ENCODE measurements at places on chromosomes 5 and 9.

DNA sequence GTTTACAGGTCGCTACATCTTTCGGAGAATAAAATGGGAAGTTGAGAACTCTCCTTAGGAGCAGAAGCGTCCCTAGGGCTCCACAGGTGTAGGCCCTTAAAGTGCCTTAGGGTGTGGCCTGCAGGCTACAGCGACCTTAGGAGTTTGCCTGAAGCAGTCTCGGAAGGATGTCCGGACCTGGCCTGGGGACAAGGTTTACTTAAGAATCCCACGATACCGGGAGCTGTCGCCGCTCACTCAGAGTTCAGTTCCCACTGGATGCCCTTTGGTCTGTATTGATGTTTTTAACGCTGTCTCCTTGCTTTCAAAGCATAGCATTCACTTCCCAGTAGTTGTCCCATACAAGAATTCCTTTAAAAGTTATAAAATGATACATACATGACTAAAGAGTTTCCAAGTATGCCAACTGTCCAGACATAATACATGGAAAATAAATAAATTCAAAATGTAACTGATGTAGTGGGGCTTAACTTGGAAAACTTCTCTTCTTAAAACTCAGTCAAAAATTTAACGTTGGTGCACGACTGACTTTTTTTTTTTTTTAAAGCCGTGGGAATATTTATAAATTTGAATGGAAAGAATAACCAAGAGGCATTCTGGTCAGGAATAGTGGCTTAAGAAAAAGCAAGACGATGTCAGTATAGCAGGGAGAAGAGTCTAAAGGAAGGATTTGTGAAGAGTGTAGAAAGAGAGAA lies 848 bp downstream of the RAD50 start:
- no peak for DNase-seq

DNA sequence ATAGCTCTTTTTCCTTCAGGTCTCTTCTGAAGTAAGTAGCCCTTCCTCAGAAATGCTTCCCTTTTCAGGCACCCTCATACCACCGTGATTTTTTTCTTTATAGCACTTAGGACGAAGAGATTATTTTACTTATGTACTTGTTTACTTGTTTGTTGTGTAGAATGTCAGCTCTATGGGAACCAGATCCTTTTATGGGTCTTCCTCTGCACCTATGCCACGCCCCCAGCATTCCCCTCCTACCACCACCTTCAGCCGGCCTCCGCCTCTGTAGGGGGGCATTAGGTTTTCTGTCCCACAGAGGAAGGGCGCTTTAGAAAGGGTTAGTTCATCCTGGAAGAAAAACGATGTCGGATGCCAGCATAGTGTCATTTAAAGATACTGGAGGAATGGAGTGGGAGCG lies 1.8 kb downstream of the CDKN2B-AS1 start:
- DNase-seq: no peak

GRCh38 chr9:108443741-108444140 lies 412.0 kb downstream of the ACTL7B start:
- DNase-seq: no peak

DNA sequence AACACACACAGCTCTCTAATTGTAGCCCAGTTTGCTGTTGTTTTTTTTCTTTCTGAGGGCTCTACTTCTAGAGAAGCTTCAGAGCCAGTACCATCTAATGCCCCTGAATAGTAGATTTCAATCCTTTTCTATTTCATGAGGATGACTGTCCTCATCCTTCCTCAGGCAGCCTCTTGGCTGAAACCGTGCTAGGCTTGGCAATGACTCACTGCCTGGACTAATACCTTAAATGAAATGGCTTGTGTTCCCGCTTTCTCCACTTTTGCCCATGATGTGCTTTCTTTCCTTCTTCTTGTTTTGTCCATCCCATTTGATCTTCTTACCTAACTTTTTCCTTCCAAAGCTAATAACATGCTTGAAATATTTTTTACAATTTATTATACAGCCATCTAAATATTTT lies 80.1 kb downstream of the ITGA1 start:
- no peak for DNase-seq

- DNase-seq: no peak
Observed at GRCh38 chr5:53426878-53427277, 53.6 kb upstream of the FST start.

- no peak for DNase-seq
Observed at GRCh38 chr5:149221731-149222342, 49.8 kb upstream of the AFAP1L1 start.

- DNase-seq: peak; percentile 60
Observed at GRCh38 chr5:132238169-132238744, 10.6 kb upstream of the P4HA2 start.

DNA sequence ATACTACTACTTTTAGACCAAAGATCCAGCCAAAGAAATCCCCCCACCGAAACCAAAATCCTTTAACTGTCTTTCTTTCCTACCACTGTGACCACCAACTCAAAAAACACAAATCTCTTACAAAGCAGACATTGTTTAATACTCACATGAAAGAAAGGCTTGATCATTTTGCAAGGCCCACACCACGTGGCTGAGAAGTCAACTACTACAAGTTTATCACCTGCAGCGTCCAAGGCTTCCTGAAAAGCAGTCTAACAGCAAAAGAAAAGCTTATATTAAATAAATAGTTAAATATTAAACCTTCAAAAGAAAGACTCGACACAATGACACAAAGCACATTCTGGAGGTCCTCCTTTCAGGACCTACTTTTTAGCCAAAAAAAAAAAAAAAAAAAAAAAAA lies 5.1 kb downstream of the TXN start:
- DNase-seq: no peak

GRCh38 chr5:51618234-51618633 lies 235.0 kb downstream of the ISL1 start:
- no peak for DNase-seq

- no peak for DNase-seq
Observed at GRCh38 chr5:149314571-149315111, 30.7 kb upstream of the GRPEL2 start.

GRCh38 chr9:18988003-18988402 lies 45.0 kb downstream of the SAXO1 start:
- DNase-seq: no peak

DNA sequence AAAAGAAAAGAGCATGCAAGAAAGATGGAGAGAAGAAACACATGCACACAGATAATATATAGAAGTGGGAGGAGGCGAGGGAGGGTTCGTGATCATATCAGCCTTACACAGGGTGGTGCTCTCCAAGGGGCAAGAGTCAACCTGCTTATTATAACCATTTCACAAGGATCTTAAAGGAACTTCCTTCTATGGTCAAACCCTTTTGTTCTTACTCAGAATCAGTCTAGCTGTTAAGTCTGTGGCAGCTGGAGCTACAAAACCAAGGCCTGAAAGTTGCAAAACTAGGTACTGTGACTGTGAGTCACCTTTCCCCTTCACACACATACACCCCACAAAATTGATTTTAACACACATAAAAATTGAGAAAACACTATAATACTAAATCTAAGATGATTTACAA lies 18.5 kb upstream of the ERMP1 start:
- DNase-seq: no peak

- no peak for DNase-seq
Observed at GRCh38 chr9:95090023-95090791, 227.3 kb downstream of the FANCC start.

- DNase-seq: no peak
Observed at GRCh38 chr5:82221020-82221419, 57.1 kb downstream of the RPS23 start.

- DNase-seq: no peak
Observed at GRCh38 chr5:124783794-124784193, 37.4 kb upstream of the ZNF608 start.

DNA sequence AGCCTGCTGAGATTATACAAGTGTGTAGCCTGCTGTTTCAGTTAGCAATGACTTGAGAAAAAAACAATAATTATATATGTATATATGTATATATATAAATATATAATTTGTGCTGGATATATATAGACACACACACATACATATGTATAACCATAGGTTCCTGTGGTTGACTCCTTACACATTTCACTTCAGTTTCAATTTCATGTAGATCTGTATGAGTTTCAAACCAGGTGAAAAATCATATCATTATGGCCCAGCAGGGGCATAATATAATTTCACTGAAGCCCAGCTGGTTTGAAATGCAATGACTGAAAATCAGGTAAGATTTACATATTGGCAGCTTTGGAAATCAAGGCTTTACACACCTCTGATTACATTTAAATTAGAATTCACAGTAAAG lies 690.4 kb upstream of the CDH18 start:
- DNase-seq: no peak

DNA sequence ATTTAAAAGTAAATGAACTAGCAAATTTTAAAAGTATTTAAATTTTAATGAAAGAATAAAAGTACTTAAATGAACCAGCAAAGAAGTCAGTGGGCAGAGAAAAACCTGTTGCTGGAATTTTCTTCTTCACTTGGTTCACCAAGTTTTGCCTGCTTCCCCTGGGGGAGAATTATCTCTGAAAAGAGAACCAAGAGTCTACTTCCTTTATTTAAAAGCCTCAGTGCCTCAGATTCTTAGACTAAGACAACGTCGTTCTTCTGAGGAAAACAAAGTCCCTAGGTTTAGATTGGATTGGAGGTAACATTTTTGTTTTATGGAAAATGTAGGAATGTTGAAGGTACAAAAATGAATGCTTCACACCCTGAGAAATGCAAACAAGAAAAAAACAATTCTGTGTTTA lies 7.4 kb upstream of the KLF4 start:
- no peak for DNase-seq

GRCh38 chr9:136569526-136570148 lies 23.8 kb upstream of the NOTCH1 start:
- no peak for DNase-seq

- no peak for DNase-seq
Observed at GRCh38 chr5:93874080-93874479, 132.7 kb upstream of the POU5F2 start.

GRCh38 chr5:158013939-158014338 lies 155.0 kb upstream of the CLINT1 start:
- DNase-seq: no peak

GRCh38 chr5:93953442-93953841 lies 212.0 kb upstream of the POU5F2 start:
- DNase-seq: no peak

DNA sequence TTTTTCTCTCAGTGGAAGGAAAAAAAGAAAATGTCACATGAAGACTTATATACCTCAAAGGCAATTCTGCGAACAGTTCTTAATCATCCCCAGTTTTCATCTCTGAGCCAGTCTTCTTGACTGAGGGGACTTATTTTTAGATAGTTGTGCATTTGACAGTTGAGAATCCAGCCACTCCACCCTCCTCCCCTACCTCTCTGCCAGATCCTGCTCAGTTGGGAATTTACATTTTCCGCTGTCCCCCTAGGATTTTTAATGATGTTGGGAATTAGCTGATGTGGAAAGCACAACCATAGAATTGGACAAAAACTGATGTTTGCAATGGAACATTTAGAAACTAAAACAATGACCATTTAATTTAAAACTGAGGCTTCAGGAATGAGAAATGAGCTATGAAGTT lies 194.3 kb upstream of the PIK3R1 start:
- no peak for DNase-seq

- no peak for DNase-seq
Observed at GRCh38 chr9:122040561-122041242, 52.4 kb downstream of the TTLL11 start.

DNA sequence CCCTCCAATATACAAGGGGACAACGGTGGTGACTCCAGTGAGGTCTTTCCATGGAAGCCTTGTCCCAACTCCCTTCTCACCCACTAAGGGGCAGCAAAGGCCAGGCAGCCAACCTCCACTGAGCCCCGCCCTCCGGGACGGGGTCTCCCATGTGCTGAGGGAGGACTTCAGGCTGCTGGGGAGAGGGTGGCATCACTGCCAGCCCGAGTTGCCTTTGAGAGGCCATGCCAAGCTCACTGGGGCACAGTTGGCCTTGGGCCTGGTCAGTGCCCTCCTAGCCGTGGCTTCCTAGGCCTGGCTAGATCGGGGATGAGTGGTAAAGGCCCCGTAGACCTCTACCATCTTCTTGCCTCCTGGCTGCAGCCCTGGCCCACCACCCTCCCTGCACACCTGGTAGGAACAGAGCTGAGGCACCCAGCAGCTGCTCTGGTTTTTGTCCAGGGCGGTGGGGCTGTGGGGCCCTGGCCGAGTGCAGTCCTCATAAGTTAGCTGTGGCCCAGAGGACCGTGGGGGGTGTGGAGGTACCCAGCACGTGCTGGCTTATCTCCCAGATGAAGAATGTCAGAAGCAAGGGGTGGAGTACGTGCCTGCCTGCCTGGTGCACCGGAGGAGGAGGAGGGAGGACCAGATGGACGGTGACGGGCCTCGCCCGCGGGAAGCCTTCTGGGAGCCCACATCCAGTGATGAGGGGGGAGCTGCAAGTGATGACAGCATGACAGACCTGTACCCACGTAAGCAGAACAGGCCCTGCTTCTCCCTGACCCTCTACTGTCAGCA lies 3.2 kb downstream of the SURF2 start:
- no peak for DNase-seq

GRCh38 chr9:110114859-110115201 lies 93.1 kb downstream of the C9orf152 start:
- no peak for DNase-seq

DNA sequence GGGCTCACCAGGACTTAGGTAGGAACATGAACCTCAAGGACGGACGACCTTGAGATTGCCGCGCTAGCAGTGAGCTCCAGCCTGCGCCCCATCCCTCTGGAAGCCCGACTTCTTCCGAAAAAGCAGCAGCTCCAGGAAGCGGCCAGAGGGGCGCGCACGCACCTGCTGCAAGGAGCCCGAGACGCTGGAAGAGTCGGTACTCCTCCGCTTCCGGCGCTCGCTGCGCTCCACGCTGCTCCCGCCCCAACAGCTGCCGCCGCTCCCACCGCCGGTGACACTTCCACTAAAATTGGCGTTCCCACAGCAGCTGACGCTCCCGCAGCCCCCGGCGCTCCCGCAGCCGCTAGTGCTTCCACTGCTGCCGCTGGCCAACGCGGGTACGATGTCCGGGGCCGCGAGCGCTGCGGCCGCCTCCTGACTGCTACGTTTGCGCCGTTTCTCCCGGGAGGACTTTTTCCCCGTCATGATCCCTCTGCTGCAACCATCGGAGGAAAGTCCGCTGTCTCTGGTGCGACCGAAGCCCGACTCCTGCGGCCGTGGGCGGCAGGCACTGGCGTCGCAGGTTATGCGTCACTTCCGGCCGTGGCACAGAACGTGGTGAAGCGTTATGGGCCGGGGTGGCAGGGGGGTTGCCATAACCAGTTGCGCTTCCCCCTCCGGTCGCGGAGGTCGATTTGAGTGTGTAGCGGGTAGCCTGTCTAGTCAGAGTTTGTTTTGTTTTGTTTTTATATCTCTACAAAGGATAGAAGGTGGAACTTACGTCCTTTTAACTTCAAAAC lies at the start of gene CAAP1:
TSS of gene CAAP1 (minus strand) at position 552 of the 779 bp plus-strand sequence. CDS start at position 465, 87 bp downstream.
- peak; percentile 90 for DNase-seq

GRCh38 chr5:151592855-151593408 lies 1.8 kb upstream of the FAT2 start:
- no peak for DNase-seq

DNA sequence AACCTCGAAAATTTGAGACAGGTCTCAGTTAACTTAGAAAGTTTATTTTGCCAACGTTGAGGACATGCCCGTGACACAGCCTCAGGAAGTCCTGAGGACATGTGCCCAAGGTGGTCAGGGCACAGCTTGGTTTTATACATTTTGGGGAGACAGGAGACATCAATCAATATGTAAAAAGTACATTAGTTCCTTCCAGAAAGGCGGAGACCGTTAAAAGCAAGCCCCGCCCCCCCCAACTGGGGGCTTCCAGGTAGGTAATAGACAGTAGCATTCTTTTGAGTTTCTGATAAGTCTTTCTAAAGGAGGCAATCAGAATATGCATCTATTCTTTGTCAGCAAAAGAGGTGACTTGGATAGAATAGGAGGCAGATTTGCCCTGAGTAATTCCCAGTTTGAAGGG lies 599 bp upstream of the MOCS2 start:
- no peak for DNase-seq

All from stimulated activated CD4-positive, alpha-beta T cell treated with anti-CD3 and anti-CD28 coated beads, Interleukin-15, amount 100 ng/mL, for 1 hour (primary cell).